Esophagus mucosa (tissue), 1 donor: ENCODE measurements at places on chromosomes 12 and 14. TPM values are rescaled to one million over a fixed set of nuclear protein-coding genes. Genes with fewer than 3 reads are reported as not detected.

- no peak for ATAC-seq
These were observed 1.6 kb upstream of the RBMS2 start for GRCh38 chr12:56520048-56520447.

DNA sequence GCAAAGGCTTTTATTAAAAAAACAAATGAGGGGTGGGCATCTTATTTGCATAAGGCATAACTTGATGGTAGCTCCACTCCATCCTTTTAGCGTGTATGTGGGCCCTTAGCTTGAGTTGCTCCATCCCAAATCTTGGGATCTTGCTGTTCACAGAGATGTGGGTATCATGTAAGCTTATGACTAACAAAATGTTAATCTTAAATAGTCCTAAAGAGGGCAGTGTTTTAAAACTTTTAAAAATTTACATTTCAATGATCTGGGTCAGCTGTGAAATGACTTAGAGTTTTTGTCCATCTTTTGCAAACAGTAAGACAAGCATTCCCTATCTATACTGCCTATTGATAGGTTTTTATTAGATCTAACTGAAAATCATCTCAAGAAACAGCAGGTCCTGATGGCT is 86.0 kb downstream of the SLCO1A2 start:
- no peak for ATAC-seq

GRCh38 chr14:39576736-39577135 is 144.5 kb upstream of the FBXO33 start:
- no peak for ATAC-seq

- no peak for ATAC-seq
These were observed 48.5 kb downstream of the ADGRD1 start for GRCh38 chr12:131002216-131002631.

DNA sequence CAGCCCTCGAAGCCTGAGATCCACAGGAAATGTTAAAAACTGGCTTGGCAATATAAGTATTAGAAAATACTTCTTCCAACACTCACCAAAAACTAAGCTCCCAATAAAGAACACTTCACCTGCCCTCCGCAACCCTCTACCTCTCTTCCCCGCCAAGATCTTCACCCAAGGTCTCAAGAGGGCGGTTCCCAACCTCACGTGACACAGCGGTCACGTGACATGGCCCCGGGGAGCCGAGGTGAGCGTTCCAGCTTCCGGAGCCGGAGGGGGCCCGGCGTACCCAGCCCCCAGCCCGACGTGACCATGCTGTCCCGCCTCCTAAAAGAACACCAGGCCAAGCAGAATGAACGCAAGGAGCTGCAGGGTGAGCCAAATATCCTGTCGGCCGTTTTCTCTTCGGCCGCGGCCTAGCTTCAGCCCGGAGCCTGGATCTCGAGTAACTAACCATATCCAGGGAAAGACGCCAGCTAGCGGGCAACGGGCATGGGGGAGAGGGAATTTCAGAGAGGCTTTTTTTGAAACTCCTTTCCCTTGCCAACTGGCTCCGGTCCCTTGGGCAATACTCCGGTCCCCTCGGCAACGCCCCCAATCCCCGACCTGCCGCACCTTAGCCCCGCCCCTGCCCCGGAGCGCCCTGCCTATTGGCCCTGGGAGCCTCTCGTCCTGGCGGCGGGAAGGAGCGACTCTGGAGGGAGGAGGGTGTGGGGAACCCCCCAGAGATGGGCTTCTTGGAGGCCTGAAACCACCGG is at the start of gene BLOC1S1:
Gene BLOC1S1 (plus strand): TSS at position 214 of the 749 bp plus-strand sequence. CDS start 6 bp downstream, at position 220.
- peak; percentile 77 for ATAC-seq

- ATAC-seq, result no peak
These were observed 82.9 kb upstream of the VASH1 start for GRCh38 chr14:76678244-76678800.

- ATAC-seq, result no peak
These were observed 133.3 kb downstream of the CHST11 start for GRCh38 chr12:104590022-104590421.

GRCh38 chr12:76921100-76921471 is 42.3 kb upstream of the CSRP2 start:
- no peak for ATAC-seq

DNA sequence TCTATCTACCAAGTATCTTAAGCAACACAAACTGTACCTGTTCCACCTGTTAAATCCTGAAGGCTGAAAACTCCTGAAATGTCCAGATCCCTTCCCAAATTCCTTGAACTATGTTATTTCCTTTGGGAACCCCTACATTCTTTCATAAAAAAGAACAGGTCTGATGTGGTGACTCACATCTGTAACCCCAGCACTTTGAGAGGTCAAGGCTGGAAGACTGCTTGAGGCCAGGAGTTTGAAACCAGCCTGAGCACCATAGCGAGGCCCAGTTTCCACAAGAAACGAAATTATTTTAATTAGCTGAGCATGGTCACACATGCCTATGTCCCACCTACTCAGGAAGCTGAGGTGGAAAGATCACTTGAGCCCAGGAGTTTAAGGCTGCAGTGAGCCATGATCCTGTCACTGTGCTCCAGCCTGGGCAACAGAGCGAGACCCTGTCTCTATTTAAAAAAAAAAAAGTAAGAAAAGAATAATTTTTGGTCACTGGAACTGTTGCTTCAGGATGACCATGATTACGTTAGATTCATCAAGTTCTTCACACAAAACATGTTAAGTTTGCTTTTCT is 84.3 kb downstream of the PHLDA1 start:
- ATAC-seq, result no peak

- no peak for ATAC-seq
These were observed 139.1 kb upstream of the C14orf180 start for GRCh38 chr14:104440297-104440956.

DNA sequence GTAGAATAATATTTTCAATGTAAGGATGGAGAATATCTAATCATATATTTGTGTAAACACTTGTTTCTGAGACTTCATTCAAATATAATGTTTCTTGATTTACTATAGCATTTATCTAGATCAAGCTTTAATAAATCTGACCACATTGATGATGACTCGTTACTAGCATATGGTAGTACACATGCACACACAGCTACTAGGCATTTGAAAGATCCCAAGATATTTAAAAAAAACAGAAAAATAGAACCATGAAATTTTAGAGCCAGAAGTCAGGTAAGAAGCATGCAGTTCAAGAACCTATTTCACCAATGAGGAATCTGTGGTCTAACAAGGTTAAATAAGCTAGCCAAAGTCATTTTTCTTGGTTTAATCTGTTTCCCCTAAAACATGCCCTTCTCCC is 32.0 kb downstream of the DCP1B start:
- ATAC-seq, result no peak

DNA sequence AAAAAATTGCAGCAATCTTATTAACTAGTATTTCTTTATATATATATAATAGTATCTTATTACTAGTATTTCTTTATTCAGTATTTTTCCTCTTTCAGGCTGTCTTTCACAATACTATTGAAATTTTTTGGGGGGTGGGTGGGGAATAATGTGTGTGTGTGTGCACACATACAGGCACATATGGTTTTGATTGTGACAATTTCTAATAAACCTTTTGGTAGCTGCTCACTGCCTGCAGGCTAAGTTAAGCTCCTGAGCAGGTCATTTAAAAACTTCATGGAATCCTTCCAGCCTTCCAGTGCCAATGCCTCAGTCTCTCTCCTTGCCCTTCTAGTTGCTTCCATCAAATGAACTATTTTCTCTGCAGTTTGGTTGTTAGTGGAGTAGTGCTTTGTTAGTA is 490.1 kb downstream of the PCNX1 start:
- ATAC-seq, result no peak

DNA sequence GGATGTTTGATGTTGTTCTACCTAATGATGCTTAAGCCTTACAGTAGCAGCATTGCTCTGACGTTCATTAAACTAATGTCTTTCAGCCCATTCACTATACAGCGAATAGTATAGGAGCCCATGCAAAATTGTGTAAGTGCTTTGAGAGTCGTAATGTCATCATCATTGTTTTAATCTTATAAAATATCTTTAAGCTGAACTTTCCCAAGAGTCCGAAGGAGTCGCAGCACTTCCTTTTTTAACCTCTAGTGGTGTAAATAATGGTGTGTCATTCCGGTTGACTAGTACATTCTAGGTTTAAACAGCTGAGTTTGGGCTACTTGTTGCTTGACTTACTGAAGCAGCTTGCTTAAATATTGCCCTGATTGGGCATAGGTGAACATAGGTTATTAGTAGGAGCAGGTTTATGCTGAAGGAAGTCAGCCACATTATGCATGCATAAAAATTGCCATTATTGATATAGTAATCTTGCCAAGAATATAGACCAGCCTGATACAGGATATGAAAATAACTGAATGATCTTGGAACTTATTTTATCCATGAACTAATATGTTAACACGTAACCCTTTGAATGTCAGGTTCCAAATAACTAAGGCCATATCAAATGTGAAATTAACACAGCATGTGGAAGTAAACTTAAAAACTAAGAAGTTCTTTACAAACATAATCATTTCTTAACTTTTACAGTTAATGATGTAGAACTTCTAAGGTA is 2.6 kb downstream of the WNK1 start:
- no peak for ATAC-seq

DNA sequence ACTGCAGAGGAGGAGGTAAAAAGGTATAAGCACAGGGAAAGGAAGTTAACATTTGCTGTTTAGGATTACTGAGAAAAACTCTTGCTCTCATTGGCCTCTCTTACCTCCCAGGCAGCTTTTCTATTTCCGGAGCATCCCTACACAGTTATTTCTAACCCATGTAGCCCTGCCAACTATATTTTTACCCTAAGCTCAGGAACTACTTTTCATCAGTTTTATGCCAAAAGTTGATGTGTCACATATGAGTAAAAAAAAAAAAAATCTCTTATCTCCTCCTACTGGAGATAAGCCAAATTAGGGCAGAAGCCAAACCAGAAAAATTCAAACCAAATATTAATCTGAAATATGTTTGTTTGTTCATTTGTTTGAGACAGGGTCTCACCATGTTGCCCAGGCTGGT is 34.4 kb upstream of the PSMA6 start:
- no peak for ATAC-seq

GRCh38 chr12:7123806-7124522 is 4.7 kb downstream of the RBP5 start:
- no peak for ATAC-seq

DNA sequence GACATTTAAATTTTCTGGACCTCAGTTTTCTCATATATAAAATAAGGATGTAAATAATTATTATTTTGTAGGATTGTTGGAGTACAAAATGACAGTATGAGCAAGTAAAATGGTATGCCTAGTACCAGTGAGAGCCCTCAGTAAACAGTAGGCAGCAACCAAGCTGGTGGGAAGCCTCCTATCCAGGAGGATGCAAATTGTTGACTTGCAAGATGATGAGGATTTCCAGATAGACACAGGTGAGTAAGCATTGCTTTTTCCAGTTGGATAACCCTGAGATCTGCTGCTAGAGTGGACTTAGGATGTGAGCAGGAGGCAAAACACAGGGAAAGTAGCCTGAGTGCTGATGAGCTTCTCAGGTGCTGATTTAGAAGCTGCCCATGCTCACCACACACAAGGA is 28.2 kb upstream of the AMIGO2 start:
- ATAC-seq, result no peak

- ATAC-seq, result no peak
These were observed 2.8 kb downstream of the TRHDE start for GRCh38 chr12:72274931-72275330.

- ATAC-seq, result peak; percentile 78
These were observed 16.3 kb downstream of the GLTP start for GRCh38 chr12:109863847-109864712.

DNA sequence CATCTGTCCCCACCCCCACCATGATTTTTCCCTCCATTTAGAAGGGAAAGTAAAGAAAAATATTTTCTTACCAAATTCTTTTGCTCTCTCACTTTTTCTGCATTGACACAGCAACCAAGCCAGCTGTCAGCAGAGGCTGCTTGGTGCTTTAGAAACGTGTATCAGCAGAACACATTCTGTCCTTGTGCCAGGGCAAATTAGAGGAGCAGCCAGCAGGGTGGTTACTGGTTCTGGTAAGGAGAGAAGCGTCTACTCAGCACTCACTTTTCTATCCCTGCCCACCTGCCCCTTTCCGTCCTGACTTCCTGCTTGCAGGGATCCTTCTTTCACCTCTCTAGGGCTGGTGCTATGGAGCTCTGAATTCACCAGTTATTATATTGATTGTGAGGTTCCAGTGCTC is 327.5 kb upstream of the PDE3A start:
- no peak for ATAC-seq

GRCh38 chr14:103863245-103863644 is 15.9 kb upstream of the PPP1R13B start:
- ATAC-seq, result no peak

DNA sequence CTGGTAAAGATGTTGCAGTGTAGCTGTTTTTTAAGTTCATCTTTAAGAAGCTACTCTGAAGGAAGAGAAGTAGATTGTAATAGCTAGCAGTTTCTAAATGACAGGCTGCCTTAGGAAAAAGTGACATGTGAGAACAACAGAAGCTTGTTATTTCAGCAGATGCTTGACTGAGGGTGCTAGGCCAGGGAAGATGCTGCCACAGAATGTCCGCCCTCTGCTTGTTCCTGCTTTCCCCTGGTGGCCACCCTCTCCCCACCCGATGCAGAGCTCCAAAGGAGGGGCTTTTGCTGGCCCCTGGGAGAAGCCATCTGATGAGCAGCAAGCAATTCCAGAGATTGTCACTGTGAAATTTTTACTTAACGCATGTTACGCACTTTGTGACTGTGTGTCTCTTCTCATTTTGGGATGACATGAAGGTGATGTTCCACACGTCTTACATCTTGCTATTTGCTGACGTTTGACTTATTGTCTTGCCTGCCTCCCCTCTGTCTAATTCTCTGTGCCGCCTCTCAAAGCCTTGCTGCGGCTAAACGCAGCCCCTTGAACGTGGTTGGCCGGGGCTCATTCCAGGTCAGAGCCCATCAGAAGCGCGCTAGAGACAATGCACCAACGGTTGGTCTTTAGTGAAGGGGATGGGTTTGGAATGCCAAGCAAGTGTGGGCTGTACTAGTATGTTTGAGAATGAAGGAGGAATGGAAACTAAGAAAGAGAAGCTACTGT is 44.8 kb downstream of the WDR20 start:
- no peak for ATAC-seq

GRCh38 chr12:25811656-25812126 is 146.8 kb upstream of the RASSF8 start:
- no peak for ATAC-seq

DNA sequence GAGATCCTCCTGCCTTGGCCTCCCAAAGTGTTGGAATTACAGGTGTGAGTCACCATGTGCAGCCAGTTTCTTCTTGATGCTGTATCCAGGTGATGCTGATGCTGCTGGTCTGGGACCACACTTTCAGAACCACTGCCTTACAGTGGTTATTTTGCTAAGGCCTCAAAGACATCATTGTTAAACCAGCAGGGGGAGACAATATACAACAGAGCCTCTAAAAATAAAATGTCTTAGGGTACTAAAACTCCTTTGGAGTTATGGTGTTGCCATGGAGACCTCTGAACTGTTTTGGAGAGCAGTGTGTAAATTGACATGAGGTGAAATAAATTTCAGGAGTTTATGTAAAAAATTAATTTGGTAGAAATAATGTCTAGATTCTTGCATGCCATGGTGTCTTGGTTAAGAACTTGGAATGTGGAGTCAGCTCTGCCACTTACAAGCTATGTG is 1.1 kb upstream of the ARG2 start:
- ATAC-seq, result peak; percentile 17

- ATAC-seq, result no peak
These were observed 4.0 kb upstream of the NUAK1 start for GRCh38 chr12:106142591-106143261.

The PAN2 gene
- 21.4 TPM for total RNA-seq

The KITLG gene
- total RNA-seq, result 12.7 TPM

The KCNA5 gene
- not detected for total RNA-seq

The ZNF891 gene
- 0.64 TPM for total RNA-seq

The SERPINA12 gene
- not detected for total RNA-seq

The C14orf119 gene
- 34.7 TPM for total RNA-seq

The OTX2 gene
- not detected for total RNA-seq

The MDGA2 gene
- not detected for total RNA-seq

The TMPRSS12 gene
- total RNA-seq, result not detected
